CMK (cell line): ENCODE measurements at places on chromosomes 1 and 21.
A peak's percentile ranks its signal among the peaks of the same experiment; 100 is the strongest.

- DNase-seq = no peak
Measured at GRCh38 chr1:219794085-219794743, 134.1 kb downstream of the SLC30A10 start.

GRCh38 chr1:219120624-219121544 lies 52.8 kb upstream of the LYPLAL1 start:
- DNase-seq = no peak

DNA sequence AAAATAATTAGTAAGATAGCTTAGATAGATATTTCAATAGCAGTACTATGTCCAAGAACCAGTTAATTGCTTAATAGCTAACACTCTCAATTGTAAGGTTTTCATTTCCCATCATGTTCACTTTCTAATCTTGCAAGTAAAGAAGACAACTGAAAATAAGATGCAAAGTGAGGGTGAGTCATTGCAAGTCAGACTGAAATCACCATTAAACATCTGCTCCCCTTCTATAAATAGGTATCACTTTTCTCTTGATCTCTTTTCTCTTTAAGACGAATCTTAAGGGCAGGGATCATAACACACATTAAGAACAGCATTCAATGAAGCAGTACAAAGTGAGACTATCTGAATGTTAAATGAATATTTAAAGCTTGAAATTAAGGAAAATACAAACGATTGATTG lies 40.4 kb downstream of the UBR4 start:
- DNase-seq = no peak

GRCh38 chr1:222767152-222767571 lies 30.2 kb downstream of the FAM177B start:
- DNase-seq = no peak

GRCh38 chr1:162645666-162646065 lies 13.4 kb downstream of the DDR2 start:
- no peak for DNase-seq

- DNase-seq = peak; percentile 95
Measured at GRCh38 chr1:57218487-57219079, 205.3 kb downstream of the DAB1 start.

- DNase-seq = no peak
Measured at GRCh38 chr1:155912056-155912536, 947 bp upstream of the RIT1 start.

- no peak for DNase-seq
Measured at GRCh38 chr1:211129776-211130175, 4.2 kb downstream of the KCNH1 start.

GRCh38 chr1:64683419-64683818 lies 61.5 kb upstream of the RAVER2 start:
- DNase-seq = no peak

GRCh38 chr1:70896224-70896623 lies 151.4 kb downstream of the PTGER3 start:
- DNase-seq = no peak

- no peak for DNase-seq
Measured at GRCh38 chr1:27445177-27445936, 44.6 kb downstream of the WASF2 start.

DNA sequence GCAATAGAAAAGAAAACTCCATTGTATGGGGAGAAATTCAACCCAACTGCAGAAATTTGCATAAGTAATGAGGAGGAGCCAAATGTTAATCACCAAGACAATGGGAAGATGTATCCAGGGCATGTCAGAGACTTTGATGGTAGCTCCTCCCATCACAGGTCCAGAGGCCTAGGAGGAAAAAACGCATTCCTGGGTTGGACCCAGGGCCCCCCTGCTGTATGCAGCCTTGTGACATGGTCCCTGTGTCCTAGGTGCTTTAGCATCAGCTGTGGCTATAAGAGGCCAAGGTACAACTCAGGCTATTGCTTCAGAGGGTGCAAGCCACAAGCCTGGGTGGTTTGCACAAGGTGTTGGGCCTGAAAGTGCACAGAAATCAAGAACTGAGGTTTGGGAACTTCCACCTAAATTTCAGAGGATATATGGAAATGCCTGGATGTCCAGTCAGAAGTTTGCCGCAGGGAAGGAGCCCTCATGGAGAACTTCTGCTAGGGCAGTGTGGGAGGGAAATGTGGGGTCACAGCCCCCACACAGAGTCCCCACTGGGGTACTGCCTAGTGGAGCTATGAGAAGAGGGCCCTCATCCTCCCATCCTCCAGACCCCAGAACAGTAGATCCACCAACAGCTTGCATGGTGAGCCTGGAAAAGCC lies 162.3 kb downstream of the TGFB2 start:
- no peak for DNase-seq

DNA sequence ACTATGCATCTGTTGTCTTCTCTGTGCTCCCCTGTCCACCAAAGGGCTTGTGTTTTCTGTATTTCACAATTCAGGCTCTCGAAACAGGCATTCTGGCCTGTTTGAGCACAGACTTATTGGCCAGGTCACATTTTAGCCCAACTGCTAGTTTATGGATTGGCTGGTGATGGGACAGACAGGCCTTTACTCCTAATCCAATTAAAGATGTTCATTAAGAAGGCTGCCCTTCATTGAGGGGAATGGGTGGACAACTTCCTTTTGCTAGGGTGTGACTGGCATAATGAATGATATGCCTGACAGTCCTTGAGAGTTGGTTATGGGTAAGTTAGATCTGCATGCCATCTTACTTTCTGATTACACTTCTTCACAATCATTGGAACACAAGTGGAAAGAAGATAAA lies 86.4 kb downstream of the LTN1 start:
- DNase-seq = no peak

GRCh38 chr1:226719596-226720387 lies 19.3 kb downstream of the ITPKB start:
- DNase-seq = no peak

DNA sequence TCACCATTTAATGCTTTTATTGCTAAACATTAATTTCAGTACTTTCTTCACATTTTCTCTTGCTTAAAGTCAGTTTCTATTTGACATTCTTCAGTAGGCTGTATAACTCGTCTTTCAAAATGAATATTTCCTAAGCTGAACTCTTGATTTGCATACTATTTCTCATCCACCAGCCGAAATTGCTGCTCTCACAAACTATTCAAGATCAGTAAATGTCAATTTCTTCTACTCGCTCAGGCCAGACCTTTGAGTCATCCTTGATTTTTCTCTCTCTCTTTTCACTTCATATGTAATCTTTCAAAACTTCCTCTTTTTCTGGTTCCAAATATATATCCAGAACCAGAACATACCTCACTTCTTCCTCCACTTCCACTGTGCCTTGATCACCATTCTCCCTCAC lies 990.0 kb downstream of the KCNT2 start:
- DNase-seq = no peak

- DNase-seq = no peak
Measured at GRCh38 chr1:118291661-118292060, 106.6 kb upstream of the SPAG17 start.

GRCh38 chr1:102578804-102579203 lies 529.5 kb downstream of the COL11A1 start:
- no peak for DNase-seq

DNA sequence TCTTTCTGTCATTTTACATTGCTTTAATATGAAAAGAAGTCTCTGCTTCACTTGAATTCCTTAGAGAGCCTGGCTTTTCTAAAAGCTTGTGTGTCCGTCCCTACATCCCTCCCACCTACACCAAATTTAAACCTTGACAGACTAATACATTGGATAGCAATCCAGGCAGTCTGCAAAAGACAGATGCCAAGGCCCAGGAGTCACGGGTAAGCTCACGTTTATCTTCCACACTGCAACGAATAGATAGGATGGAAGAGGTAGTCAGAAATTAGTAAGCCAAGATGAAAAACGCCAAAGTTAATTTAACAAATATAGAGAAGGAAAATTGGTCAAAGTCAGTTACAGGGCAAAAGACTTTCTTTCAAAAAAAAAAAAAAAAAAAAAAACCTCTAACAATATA lies 338.1 kb downstream of the SMYD3 start:
- no peak for DNase-seq

DNA sequence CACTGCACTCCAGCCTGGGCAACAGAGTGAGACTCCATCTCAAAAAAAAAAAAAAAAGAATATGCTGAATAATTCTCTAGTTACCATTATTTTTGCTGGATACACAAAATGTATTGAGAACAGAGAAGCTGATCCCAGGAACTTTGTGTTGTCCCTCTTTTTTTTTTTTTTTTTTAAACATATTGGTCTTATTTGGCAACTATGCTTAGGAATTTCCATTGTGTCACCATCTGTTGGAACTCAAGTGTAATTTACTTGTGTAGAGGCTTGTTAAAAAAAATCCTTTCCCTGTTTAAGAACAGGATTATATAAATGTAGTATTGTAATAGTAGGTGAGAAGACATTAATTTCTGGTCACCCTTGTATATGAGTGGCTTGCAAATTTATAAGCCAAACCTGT lies 28.6 kb downstream of the CAMSAP2 start:
- no peak for DNase-seq

DNA sequence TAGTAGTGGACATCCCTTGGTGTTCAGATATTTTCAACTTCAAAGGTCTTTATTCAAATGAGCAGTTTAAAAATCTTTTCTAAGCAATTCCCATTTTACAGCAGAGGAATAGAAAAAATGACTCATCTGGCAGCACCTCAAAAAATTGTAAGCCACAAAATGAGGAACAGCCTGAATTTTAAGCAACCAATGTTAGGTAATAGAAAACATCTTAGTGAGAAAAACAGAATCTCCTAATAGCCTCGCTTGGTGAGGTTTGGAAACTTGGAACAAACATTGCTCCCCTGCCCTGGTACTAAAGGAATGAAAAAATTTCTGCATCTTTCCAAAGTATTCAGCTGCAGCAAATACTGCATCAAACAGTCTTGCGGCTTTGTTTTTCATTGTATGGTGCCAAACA lies 264.4 kb downstream of the NTNG1 start:
- DNase-seq = no peak

DNA sequence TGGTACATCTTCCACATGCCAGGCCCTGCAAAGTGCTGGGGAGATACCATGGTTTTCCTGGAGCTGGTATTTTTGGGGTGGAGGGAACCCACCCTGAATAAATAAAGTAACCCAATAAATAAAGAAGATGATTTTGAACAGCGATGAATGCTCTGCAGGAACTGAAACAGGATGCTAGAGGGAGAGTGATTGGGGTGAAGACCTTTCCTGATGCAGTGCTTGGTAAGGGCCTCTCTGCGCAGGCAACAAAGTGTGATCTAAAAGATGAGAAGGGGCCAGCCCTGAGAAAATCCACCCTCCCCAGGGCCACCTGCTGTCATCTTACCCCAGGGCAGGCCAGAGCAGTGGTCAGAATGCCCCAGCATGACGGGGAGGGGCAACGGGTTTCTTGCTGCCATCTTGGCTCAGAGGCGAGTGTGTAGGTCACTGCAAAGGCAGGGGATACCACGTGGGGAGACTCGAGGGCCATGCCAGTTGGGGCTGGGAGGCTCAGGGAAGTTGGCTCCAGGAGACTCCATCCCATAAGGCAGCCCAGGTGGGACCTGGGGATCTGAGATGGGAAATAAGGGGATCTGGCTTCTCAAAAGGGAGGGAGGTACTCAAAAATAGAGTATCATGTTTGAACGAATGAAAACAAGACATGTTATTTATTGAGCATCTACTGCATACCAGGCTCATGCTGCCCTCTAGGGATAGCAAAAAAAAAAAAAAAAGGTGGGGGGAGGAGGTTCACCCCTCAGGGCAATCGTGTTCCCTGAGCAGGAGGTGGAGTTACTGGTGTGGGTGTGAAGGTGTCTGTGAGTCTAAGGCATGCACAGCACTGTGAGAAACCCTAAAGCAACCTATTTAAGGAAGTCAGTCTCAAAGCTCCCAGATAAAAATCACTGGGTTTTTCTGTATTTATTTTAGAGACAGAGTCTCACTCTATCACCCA lies 2.8 kb downstream of the SRARP start:
- no peak for DNase-seq

- DNase-seq = no peak
Measured at GRCh38 chr1:210707300-210708240, 378.9 kb downstream of the HHAT start.

DNA sequence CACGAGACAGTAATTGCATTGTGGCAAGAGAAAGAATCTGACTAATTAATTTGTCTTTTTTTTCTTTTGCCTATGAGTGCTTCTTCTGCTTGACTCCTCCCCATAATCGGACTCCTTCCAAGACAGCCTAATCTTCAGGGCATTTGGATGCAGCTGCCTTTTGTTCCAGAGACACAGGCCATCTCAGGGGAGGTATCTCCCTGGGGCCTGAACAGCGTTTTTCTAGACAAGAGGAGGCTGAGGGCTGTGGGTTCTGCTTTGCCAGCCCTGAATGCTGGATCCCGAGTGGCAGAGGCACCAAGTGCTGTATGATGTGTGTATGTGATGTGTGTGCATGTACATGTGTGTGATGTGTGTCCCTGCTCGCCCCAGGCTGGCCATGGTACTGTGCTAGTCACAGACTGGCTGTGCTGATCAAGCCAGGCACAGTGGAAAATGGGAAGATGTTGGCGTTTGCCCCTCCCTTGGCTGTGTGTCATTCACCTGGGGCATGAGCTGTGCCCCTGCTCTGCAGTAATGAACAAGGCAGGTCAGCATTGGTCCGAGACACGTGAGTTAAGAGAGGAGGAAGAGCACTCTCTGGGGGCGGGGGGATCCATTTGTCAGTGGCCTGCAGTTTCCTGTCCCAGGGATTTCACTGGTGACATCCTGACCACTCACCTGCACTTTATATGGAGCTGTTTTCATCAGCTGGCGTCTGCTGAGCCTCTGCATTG lies 77.2 kb downstream of the ADARB1 start:
- no peak for DNase-seq

DNA sequence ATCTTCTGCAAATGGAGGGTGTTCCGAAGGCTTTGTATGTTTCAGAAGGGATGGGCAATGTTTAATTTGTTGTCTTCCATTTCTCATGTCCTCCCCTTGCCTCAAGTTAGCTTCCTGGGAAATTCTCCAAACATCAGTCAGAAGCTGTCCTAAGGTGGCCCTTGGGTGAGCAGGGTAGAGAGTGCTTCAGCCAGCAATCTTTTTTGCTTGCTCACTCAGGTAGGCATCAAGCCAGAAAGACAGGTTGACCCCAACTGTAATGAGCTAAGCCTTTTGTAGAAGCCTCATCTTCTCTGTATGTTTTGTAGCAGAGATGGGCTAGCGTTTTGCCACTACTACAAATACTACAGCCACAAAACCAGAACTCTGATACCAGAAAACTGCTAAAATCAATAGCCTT lies 321.5 kb upstream of the FAM78B start:
- no peak for DNase-seq

DNA sequence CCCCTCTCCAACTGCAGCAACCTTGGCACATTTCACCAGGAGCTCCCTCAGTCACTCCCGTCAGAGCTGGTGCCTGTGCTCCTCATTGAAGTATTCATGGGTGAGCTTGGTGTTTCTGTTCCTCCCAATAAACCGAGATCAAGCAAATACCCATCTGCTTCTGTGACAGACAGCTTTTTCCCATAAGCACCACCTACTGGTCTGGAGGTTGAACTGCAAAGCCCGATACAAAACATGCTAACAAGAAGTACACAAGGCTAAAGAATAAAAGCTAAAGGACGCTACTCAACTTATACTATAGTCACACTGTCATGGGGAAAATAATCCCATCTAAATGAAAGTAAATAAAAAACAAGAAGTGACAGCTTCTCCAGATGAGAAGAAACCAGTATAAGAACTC lies 111.9 kb upstream of the C21orf91 start:
- peak; percentile 35 for DNase-seq
